ENCODE measurements at places on chromosomes 5 and 9.

DNA sequence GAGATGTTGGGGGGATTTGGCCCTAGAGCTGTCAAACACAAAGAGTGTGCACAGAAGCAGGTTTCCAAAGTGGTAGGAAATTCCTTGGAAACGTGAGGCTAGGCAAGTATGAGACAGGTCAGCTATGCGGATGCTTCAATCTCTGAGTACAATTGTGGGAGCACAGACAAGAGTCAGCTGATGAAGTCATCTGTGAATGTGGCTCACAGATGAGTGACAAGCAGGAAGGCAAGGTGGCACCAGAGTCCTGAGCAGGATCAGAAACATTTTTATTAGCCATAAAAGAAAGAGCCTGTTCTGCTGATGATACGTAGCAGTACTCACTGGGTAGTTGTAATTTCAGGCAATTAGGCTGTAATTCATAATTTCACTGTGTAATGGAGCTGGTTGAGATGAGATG is 117.0 kb downstream of the DCP2 start:
- no peak for DNase-seq

GRCh38 chr5:168793841-168794837 is 215.0 kb upstream of the PANK3 start:
- peak; percentile 86 for DNase-seq

DNA sequence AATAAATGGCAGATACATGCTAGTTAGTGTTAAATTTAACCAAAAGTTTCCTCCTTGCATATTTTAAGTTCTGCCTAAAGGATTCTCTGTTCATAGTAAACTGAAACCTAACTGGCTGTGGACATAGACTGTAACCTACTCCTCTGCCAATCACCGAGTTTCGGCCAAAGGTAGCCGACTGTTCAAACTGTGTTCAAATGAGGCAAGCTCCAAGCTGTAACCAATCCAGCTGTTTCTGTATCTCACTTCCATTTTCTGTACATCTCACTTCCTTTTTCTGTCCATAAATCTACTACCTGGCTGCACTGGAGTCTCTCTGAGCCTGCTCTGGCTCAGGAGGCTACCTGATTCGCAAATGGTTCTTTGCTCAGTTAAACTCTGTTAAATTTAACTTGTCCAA is 44.1 kb downstream of the KCNV2 start:
- DNase-seq: no peak

DNA sequence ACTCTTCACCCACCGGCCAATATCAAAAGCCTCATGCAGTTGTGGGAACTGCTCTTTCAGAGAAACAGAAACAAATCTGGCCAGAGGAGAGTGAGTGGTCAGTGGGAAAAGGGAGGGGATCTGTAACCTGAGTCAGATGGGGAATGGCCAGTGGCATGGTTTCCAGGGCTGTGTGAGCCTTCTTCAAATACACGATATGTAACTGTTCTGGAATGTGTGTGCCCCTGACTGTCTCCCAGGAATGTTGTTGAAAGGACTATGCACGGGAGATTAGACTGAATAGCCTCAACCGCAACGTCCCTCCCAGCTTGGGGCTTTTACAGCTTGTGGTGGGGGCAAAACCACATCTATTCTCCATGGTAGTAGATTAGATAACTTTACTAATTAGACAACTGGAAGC is 60.8 kb downstream of the SH3TC2 start:
- peak; percentile 99 for DNase-seq

DNA sequence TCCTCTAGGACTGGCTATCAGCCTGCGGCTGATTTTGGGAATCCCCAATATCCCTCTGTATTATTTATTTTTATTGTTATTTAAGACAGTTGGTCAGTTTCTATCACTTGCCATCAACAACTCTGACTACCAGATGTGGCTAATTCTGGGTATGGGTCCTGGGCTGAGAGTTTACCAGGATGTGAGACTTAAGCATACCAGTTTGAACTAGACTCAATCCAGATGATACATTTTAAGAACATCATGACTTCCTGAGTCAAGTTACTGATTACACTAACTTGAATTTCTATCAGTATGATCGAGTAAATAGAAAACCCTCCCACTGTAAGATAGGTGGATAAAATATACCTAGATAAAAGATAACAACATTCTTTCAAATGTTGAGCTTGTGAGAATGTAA is 634.0 kb downstream of the MAT2B start:
- no peak for DNase-seq

- DNase-seq: peak; percentile 21
Observed at GRCh38 chr5:74685979-74686631, 1.1 kb downstream of the HEXB start.

DNA sequence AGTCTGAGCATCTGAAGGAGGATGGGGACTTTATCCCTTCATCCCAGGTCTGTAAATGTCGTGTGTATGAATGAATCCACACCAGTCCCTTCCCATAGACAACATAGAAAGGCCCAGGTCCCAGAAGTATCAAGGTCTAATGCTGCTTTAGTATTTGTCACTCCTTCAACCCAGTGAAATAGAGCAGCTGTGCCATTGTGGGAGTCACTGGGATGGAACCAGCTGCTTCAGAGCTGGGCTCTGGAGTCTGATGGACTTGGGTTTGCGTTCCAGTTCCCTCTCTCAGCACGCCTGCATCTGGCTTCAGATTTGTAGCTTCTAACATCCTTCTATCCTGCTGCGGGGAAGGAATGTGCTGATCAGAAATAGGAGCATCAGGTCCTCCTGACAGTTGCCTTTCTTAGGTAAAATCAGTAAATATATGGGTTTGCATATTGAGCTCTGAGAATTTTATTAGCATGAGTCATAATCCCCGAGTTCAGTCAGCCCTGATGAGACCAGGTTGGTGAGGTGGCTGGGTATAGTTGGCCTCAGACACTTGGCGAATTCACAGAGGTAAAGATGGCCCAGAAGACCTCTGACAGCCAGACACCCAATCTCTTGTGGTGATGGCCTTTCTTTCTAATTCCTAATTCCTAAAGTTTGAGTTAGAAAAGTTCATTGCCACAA is 10.1 kb downstream of the ACO1 start:
- DNase-seq: peak; percentile 16

GRCh38 chr5:86833868-86834267 is 216.1 kb downstream of the COX7C start:
- DNase-seq: no peak

- DNase-seq: peak; percentile 40
Observed at GRCh38 chr9:135085830-135086546, 1.5 kb upstream of the OLFM1 start.

DNA sequence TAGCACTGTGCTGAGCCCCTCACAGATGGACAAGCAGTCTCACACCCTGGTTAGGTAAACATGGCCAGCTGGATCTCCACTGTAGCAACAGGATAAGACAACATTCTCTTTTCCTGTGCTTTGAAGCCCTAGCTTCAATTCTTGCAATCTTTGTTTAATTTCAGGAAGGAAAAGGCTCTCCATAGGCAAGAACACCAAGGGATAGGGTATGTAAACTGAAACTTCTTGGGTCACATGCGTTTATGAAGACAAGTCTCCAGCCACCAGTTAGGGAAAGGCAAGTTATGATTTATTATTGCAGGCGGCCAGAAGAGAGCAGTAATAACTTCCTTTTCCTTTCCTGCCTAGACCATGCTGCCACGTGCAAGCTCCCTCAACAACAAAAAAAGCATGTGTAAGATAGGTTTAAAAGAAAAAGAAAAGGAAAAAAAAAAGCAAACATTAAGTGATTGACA is 50.1 kb upstream of the POU5F2 start:
- no peak for DNase-seq
